Esophagus mucosa (tissue), 1 donor: ENCODE measurements at places on chromosomes 11 and 22. TPM values are rescaled to one million over a fixed set of nuclear protein-coding genes. Genes with fewer than 3 reads are reported as not detected.
A peak's percentile ranks its signal among the peaks of the same experiment; 100 is the strongest.

GRCh38 chr11:2929950-2930703 is 907 bp upstream of the PHLDA2 start:
- ATAC-seq, result no peak

- peak; percentile 4 for ATAC-seq
These were observed 389 bp downstream of the MICALL1 start for GRCh38 chr22:37906364-37907008.

Gene CARD16
- 14.0 TPM for total RNA-seq

- no peak for ATAC-seq
These were observed 720.1 kb downstream of the BRD1 start for GRCh38 chr22:49107561-49107960.

DNA sequence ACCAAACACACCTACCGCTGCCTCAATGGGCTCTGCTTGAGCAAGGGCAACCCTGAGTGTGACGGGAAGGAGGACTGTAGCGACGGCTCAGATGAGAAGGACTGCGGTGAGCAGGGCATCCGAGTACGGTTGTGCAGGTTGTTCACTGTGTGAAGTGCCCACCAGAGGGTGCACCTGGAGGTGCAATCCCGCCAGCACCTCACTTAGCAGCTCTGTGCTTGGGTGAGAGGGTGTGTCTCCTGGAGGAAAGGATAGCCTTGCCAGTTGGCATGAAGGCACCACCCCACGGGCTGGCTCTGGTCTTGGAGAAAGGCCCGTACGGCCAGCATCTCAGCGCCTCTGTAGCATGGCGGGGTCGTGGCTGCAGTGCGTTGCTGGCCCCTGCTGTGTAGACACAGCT is 39.4 kb downstream of the ST14 start:
- ATAC-seq, result no peak

- ATAC-seq, result peak; percentile 52
These were observed 134.2 kb downstream of the RBFOX2 start for GRCh38 chr22:35894464-35894878.

Gene OR6A2
- total RNA-seq, result 0.08 TPM

GRCh38 chr11:9716275-9717039 is 52.6 kb downstream of the SWAP70 start:
- ATAC-seq, result peak; percentile 76

DNA sequence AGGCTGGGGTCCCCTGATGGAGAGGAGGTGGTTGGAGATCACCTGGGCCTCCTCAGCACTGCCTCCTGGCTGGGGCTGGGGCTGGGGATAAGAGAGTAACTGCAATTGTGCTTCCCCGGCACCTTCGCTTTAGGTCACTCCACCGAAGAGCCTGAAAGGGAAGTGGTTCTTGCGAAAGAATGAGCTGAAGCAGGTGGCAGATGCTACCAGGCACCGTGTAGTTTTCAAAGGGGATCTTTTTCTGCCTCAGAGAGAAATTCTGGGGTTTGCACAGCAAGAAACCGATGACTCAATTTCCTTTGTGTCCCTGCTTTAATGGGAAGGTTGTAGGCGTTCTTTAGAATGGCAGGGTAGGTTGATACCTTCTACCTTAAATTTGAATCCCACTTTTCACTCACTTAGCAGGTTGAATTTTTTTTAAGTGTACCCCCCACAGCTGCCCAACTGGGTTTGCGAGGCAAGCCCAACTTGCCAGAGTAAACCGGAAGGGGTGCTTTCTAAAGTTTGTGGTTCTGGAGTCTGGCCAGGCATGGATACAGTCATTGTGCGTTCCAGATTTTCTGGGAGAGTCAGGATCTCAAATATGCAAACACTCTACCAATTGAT is 5.3 kb downstream of the CD44 start:
- peak; percentile 46 for ATAC-seq

Gene RAB38
- total RNA-seq, result 84.7 TPM

Gene POU2AF2
- not detected for total RNA-seq

DNA sequence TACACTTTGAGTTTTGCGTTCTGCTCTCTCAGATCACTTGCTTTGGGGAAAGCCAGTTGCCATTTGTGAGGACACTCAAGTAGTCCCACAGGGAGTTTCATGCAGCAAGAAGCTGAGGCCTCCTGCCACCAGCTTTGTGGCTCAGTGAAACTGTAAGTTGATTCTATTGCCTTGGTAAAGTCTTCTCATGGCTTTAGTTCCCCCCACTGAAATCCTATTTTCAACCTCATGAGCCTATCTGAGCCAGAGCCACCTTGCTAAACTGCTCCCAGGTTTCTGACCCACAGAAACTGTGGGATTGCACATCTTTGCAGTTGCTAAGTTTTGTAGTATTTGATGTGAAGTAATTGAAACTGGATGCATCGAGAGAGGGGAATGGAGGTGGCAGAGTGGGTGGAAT is 85.4 kb upstream of the TOP3B start:
- no peak for ATAC-seq

- peak; percentile 53 for ATAC-seq
These were observed 608.1 kb upstream of the CADM1 start for GRCh38 chr11:116112087-116112935.

- ATAC-seq, result no peak
These were observed 684.7 kb downstream of the METTL15 start for GRCh38 chr11:28792856-28793255.

Gene IGF2
- total RNA-seq, result 1.6 TPM

Gene PES1
- 55.8 TPM for total RNA-seq

Gene UVRAG
- 8.8 TPM for total RNA-seq

DNA sequence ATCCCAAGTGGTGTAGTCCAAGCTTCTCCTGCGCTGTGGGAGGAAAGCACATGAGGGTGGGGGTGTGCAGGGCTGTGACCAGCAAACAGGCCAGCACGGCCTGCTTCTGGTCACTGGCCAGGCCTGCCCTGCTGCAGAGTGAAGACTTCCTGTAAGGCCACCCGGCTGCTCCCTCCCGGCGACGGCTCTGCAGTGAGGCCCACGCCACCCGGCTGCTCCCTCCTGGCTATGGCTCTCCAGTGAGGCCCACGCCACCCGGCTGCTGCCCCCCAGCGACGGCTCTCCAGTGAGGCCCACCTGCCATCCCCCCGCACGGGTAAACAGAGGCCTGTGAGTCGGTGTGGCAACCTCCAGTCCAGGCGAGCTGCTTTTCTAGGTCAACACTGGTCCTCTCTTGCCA is 31.4 kb upstream of the BRSK2 start:
- no peak for ATAC-seq

DNA sequence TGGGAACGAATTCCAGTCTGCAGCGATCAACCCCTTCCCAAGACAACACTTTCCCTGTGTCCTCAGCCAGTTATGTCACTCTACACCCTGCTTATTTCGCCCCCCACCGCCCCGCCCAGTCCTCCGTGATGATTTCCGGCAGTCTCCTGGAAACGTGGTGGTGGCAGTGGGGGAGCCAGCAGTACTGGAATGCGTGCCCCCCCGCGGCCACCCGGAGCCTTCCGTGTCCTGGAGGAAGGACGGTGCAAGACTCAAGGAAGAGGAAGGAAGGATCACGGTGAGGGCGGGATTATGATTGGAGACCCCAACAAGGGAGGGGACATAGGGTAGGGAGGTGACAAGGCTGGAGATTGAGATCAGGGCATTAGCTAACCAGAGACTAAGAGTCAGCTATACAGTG is 4.1 kb downstream of the ROBO3 start:
- no peak for ATAC-seq

Gene NXPE1
- not detected for total RNA-seq

- peak; percentile 75 for ATAC-seq
These were observed 41.2 kb downstream of the DUSP8 start for GRCh38 chr11:1530686-1531448.

GRCh38 chr11:122863704-122864326 is 18.7 kb upstream of the JHY start:
- no peak for ATAC-seq

- no peak for ATAC-seq
These were observed 12.5 kb downstream of the RAC2 start for GRCh38 chr22:37231406-37232139.
